ENCODE measurements at places on chromosomes 12 and 14. TPM values are rescaled to one million over a fixed set of nuclear protein-coding genes. Genes with fewer than 3 reads are reported as not detected.

DNA sequence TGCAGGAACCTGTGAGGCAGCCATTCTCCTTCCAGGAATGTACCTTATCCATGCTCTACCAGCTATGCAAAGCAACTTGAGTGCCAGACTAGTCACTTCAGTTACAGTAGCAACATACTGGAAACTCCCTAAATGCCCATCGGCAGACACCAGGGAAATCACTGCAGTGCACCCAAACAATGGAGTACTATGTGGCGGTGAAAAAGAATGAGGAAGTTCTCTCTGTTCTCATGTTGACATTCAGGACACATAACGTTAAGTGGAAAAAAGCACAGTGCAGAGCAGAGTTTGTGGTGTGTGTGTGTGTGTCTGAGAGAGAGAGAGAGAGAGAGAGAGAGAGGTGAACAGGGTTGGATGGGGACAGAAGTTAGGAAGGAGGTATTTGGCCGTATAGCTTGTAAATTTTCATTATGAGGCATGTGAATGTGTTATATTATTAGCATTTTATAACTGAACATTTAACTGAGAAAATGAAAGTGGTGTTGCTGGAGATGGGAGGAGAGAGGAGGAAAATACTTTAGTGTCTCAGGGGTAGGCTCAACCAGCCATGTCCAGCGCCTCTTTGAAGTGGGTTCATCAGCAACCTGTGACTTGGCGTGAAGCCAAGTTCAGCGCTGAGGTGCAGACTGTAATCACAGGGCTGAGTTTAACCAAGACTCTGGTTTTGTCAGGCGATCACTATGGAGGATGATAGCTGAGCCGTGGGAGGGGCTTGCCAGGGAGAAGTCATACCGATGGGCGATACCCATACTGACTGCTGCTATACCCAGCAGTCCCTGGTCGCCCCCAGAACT is 17.3 kb downstream of the TNFAIP2 start:
- DNase-seq, result no peak

LRP1-AS gene
- total RNA-seq, result not detected

DNA sequence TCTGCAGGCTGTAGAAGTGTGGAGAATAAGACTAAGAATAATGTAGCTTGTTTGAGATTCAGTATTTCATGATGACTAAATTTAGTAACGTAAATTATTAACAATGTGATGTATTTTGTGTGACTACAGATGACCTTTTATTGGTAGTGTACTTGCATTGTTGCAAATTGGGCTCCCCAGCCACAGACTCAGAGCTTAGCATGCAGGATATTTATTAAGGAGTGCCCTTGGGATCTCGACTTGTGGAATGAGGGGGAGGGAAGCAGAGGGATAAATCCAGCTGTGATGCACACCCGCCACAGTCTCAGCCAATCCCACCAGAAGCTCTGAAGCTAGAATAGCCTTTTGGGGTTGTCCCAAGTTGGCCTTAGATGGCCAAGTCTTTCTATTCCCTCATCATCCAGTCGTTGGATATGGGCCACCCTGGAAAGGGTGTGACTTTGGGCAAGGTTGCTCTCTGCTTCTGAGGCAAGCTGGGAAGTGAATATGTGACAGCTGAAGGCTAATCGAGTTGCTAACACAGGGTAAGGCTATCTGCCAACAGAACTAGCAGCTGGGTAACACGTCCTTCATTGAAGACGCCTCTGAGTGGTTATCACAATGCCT is 42.1 kb upstream of the USP44 start:
- DNase-seq, result no peak

DNA sequence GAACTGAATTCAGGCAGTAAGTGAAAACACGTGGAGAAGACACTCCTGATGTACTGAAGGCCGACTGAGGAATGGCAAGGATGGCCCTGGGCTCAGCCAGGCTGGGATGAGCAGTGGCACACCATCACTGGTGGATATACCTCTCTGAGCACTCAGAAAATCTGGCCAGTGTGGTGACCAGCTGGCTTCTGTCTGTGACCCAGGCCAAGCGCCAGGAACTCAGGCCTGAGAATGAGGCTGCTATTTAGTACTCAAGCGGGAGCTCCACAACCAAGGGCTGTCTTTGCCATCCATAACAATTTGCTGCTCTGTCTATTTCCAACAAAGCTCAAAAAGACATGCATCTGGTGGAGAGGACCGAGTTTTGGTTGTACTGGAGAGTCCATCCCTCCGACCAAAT is 586.3 kb downstream of the BCL11B start:
- DNase-seq, result no peak

DNA sequence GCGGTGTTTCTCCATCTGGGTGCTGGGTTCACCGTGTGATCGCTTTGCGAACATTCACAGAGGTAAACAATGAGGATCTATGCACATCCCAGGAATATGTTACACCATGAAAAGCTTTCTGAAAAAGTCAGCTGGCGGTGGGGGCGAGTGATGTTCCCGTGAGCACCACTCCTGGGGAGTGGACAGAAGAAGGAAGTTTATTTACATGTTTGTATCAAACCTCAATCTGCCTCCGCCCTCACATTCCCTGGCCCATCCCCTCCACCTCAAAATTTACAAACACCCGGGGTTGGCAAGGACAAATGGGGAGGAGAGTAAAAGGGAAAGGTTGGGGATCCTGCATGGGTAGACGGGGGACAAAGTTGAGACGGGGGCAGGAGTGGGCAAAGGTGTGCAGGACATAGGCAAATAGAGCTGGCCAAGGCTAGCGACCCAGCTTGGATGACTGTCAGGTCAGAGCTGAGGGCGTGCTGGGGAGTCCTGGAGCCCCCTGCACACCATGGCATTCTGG is 6.9 kb downstream of the TNFRSF1A start:
- no peak for DNase-seq

DNA sequence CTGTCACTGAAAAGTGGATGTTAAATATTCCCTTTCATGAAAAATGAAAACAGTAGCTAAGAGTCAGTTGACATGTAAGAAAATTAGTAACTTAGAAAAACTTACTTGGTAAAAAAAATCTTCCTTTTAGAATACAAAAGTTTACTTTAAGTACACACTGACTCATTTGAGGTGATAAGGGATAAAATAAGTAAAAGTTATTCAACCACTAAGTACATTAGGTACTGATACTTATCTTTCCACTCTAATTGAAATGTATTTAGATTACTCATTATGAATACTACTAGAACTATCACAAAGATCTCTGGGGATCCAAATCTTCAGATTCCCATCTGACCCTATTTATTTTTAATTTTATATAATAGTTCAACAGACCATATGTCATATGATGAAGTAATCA is 12.2 kb downstream of the SYCP3 start:
- no peak for DNase-seq

GRCh38 chr14:104858811-104859426 is 6.1 kb upstream of the CEP170B start:
- DNase-seq, result no peak

GRCh38 chr12:11822081-11822834 is 172.8 kb downstream of the ETV6 start:
- DNase-seq, result peak; percentile 70

GRCh38 chr12:13959131-13959723 is 22.2 kb downstream of the GRIN2B start:
- no peak for DNase-seq

- DNase-seq, result peak; percentile 6
Measured at GRCh38 chr12:9114946-9115345, 773 bp downstream of the A2M start.

CMKLR1 gene
- not detected for total RNA-seq

DNA sequence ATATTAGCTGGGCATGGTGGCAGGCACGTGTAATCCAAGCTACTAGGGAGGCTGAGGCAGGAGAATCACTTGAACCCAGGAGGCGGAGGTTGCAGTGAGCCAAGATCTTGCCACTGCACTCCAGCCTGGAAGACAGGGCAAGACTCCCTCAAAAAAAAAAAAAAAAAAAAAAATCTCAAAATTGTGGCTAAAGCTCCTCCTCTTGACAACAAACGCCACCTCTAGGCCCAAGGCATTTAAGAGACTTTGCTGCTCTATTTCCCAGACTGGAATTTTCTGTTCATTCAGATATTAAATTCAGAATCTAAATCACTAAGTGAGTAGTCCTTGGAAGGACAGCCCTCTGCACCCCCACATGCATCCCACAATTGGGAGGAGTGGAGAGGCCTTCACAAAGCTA is 1.4 kb downstream of the ZFYVE1 start:
- DNase-seq, result no peak

DNA sequence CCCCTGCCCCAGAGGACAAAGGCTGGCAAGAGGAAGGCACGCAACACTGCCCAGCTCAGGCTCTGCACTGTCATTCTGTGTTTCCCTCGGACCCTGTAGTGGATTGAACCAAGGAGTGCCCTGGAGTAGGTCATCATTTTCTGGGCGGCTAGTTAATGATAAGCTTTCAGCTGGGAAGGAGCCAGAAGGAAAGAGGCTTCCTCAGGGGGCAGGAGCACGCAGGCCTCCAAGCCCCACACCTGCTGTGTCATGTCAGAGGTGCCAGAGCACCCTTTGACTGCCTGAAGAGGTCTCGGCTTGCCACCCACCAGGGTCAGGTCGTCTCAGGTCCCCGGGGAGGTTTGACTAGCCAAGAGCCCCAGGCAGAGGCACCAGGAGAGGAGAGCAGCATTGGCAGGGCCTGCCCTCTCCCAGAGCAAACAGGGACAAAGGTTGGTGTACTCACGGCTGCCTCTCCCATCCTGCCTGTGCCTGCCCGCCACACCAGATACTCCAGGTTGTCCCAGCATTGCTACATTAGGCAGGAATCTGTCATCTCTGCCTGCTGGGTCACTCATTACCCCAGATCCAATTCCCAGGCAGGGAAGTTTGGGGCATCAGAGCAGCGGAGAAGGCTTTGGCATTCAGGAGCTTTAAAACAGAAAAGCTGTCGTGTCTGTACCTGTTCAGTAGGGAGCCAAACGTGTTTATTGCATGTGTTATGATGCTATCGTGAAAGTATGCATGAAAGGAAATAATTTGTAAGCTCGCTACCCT is 33.5 kb upstream of the ATP2A2 start:
- peak; percentile 99 for DNase-seq

- DNase-seq, result no peak
Measured at GRCh38 chr12:51666696-51667095, 75.7 kb downstream of the SCN8A start.

GRCh38 chr12:54207539-54208294 is 18.9 kb upstream of the SMUG1 start:
- peak; percentile 88 for DNase-seq

- peak; percentile 23 for DNase-seq
Measured at GRCh38 chr12:10341892-10342509, 34.3 kb downstream of the KLRD1 start.

Data from foreskin keratinocyte (primary cell).